Cardiac atrium fibroblast (primary cell): ENCODE measurements at places on chromosomes 6 and 20. TPM values are rescaled to one million over a fixed set of nuclear protein-coding genes. Genes with fewer than 3 reads are reported as not detected.

The SS18L1 gene
- total RNA-seq = 8.7 and 10.7 TPM in 2 replicates

The CYP39A1 gene
- not detected in 2 replicates for total RNA-seq

The SERAC1 gene
- 3.6 and 6.2 TPM in 2 replicates for total RNA-seq

The SOD2 gene
- total RNA-seq = 78.0 and 863 TPM in 2 replicates

The TRIM15 gene
- not detected in 2 replicates for total RNA-seq

The CST4 gene
- total RNA-seq = not detected in 2 replicates

The PDYN gene
- not detected in 2 replicates for total RNA-seq
